ENCODE measurements at places on chromosomes 1 and 21.

DNA sequence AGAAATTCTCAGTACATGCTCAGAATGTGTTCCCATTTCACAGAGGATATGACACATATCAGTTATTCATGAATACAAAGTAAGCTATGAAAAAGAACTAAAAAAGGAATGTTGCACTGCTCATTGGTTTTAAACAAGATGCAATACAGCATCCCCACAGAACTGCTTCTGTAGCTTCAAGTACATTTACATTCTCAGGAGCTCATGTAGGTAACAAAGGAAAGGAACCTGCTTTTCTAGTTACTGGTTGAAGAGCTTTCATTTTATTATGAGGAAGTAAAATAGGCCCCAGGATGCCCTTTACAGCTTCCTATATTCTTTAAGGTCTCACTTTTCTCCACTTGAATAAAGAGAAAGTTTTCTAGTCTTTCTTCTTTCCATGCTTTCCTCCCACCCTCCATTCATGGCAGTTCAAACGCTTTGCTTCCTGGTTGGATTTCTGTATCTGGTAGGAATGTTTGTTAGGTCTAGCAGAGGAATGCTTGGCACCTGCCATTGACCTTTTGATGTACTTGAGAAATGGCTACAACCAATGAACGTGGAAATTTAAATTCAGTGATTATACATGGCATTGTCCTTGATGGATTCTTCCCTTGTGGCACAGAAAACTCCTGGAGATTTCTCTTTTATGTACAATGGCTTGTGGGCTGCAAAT, 27.1 kb upstream of the KCNK2 start:
- no peak for DNase-seq

DNA sequence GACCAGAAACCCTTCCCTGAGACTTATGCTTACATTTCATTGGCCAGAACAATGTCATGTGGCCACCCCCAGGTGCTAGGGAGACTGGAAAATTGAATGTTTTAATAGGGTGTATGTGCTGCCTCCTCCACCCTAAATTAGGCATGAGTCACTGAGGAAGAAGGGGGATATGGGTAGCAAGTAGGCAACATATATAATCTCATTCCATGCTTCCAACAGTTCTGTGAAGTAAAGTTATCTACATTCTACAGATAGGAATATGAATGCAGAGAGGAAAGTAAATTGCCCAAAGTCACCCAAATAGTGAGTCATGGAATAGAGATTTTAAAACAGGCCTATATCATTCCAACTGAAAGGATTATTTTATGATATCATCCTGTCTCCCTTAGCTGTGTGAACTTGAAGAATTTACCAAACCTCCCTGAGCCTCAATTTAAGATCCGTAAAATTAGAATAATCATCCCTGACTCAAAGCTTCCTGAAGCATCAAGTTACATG, 168.6 kb upstream of the FGGY start:
- no peak for DNase-seq

DNA sequence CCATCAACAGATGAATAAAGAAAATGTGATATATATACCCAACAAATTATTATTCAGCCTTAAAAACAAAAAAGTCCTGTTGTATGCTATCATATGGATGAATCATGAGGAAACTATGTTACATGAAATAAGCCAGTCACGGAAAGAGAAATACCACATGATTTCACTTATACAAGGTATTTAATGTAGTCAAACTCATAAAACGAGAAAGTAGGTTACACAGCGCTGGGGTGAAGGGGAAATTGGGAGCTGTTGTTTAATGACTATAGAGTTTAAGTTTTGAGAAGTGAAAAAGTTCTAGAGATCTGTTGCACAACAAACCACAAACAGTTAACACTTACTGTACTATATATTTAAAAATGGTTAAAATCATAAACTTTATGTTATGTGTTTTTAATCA, 58.5 kb downstream of the SLC25A24 start:
- no peak for DNase-seq

DNA sequence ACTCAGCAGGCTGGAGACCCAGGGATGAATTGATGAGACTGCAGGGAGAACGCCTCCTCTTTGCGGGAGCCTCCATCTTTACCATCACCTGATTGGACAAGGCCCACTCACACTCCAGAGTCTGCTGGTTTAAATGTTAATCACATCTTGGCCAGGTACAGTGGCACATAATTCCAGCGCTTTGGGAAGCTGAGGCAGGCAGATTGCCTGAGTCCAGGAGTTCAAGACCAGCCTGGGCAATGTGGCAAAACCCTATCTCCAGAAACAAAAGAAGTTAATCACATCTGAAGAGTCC, 121.8 kb upstream of the C1orf174 start:
- DNase-seq = no peak

GRCh38 chr1:43049481-43049880, 90.8 kb upstream of the SLC2A1 start:
- DNase-seq = no peak

- DNase-seq = no peak
Observed at GRCh38 chr1:19650416-19651140, 6.5 kb downstream of the NBL1 start.

DNA sequence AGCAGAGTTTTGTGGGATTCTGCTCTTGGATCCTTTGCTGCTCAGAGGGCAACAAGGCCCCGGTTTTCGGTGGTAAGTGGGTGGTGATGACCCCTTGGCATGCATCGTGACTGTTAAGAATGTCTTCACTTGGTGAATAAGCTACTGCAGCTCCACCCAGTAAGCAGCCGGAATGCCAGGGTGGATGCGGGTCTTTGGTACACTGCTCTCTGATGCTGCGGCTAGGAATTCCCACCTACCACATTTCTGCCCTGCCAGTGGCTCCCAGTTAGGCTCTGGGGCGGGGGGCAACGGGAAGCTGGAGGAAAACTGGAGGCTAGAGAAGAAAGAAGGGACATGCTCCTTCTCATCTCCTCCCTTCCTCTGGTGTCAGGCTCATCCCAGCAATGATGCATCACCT, 180.4 kb upstream of the GALNT2 start:
- DNase-seq = no peak

GRCh38 chr1:119015547-119015946, 27.4 kb upstream of the TBX15 start:
- DNase-seq = no peak

GRCh38 chr21:32207406-32207716, 71.5 kb downstream of the MIS18A start:
- no peak for DNase-seq

DNA sequence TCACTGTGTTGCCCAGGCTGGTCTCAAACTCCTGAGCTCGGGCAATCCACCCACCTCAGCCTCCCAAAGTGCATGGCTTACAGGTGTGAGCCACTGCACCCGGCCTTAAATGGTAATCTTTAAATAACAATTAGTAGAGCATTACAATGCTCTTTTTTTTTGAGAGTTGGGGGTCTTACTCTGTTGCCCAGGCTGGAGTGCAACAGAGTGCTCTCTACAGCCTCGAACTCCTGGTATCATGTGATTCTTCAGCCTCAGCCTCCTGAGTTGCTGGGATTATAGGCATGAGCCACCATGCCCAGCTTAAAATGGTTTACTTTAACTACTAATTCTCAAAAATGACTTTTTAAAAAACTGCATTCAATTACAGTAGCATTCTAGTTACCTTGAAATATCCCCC, 52.2 kb downstream of the PIK3R3 start:
- DNase-seq = no peak

DNA sequence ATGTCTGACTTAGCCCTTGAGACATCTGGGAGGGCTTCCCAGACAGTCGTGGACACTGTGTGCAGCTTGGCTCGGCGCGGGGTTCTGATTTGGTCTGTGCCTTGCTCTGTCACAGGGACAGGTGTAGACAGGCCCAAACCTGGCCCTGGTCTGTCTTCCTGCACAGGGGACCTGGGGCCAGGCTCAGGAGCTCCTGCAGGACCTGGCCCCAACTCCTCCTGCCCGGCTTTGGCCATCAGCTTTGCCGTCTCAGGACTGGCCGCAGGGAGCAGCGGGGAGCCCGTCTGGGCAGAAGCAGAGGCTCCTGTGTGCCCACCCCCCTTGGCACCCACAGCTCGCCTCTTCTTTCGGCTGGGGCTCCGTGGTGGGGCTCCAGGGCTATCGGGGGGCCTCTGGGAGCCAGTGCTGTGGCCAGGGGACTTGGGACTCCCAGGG, 1.7 kb downstream of the PERM1 start:
- DNase-seq = no peak

GRCh38 chr1:220274251-220274855, 2.1 kb upstream of the RAB3GAP2 start:
- DNase-seq = no peak

GRCh38 chr1:38341694-38342093, 295.1 kb upstream of the POU3F1 start:
- DNase-seq = no peak

- no peak for DNase-seq
Observed at GRCh38 chr1:46246548-46247435, 771 bp upstream of the RAD54L start.

DNA sequence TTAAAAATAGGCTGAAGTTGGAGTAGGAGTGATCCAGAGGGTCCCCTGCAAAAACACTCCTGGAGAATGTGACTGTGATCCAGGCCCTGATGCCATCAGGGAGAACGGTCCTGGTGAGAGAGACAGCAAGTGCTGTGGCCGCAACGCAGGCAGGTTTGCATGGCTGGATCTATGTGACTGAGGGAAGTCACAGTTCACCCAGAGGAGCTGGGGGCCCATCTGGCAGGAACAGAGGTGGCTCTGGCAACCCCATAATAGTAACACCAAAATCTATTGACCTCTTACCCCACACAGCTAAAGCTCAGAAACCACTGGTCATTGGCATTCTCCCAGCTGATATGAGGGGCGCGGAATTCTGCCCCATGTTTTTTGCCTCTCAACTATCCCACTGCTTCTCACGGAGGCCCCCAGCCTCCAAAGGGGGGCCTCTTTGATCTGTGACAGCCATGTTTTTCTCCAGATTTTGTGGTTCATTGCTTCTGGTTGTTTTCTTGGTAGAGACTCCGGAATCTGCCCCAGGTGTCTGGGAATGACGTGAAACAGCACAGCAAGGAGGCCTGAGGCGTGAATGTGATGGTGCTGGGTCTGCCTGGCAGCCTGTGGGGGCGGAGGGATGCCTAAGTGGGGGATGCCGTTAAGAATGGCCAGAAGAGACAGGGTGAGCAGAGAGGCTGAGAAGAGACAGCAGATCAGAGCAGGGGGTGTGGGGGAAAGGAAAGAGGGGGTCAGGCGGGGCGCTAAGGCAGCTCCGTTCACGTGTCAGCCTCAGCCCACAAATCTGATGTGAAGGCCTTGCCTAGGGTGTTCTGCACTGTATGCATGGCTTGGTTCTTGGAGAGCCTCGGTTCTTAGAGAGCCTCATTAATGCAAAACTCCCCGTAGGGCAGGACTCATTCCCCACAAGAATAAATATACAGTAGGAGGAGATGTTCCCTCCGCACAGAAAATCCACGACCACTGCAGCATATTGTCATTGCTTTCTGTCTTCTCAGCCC, 23.5 kb downstream of the CASP9 start:
- no peak for DNase-seq

- no peak for DNase-seq
Observed at GRCh38 chr1:56644919-56645676, at the start of gene PRKAA2. Gene PRKAA2, plus strand, starts transcription at chr1:56645314. Its CDS starts 74 bp downstream, at chr1:56645388.

DNA sequence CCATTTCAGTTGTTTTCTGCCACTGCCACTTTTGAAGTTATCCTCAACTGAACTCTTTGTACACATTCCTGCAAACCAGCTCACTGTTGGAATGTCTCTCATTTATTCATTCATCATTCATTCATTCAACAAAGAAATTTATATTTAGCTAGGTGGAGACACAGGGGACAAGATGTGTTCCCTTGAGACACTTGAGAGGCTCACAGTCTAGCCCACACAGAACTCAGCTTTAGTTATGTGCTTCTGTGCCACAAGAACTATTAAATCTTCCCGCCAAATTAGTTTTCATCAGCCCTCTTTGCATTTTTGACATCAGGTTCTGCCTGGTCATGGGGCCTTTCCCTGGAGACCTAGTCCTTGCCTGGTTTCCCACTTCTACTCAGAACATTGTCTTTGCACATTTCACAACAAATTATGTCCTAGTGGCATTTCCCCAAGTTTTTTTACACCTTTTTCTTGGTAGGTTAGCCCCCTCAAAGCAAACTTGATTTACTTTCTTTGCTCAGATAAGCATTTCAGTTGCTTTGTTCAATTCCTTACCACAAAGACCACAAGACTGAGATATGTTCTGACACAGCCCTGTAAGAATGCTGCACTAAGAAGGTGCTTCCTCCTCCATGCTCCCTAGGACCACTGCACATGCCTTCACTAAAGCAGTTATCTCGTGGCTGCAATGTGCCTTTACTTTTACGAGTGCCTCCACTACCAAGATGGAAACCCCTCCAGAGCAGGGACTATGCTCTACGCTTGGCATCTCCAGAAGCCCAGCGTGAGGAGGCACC, 31.0 kb downstream of the ILDR2 start:
- no peak for DNase-seq

GRCh38 chr1:8844501-8845006, 27.1 kb upstream of the RERE start:
- DNase-seq = no peak

- no peak for DNase-seq
Observed at GRCh38 chr1:241675983-241676382, 23.9 kb downstream of the WDR64 start.

DNA sequence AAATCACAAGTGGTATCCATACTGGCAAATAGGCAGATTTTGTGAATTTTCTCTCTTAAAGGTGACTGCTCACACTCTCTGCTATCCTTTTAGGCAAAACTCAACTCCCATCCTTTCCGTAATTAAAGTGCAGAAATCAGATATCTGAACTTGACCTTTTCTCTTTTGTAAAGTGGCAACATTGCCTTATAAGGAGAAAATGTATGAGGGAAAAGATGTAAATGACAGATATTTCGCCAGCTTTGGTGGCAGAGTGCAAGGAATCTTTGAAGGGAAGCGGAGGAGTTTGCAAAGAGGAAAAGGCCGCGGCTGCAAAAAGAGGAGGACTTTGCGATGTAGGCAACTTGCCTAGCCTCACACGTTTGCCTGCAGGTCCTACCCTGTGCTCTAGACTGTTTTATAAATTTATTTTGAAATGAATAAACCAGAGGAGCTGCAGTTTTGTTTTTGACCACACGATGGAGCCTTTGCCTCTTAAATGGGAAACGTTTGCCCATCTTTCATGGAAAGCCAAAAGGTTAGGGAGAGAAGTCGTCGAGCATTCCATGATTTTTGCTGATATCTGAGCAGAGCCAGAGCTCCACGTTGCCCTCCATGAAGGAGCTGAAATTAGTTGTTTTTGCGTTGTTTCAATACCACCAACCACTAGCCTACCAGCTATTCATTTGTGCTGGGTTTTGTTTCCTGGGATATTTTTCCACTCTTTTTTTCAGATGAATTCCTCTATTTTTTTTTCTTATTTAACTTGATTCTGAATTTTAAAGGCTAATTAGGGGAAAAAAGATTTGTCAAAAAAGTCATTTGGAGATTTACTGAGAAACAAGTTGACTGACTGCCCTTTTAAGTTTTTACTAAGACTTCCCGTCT, 242.3 kb downstream of the LMX1A start:
- no peak for DNase-seq

GRCh38 chr1:67721112-67721511, 36.1 kb downstream of the GADD45A start:
- DNase-seq = no peak

GRCh38 chr1:20089328-20090077, 19.5 kb downstream of the PLA2G5 start:
- DNase-seq = no peak

- DNase-seq = no peak
Observed at GRCh38 chr1:204292740-204293139, 67.0 kb downstream of the PLEKHA6 start.

Measured in stimulated activated naive CD4-positive, alpha-beta T cell (primary cell).